ENCODE measurements at places on chromosomes 6 and 20.

DNA sequence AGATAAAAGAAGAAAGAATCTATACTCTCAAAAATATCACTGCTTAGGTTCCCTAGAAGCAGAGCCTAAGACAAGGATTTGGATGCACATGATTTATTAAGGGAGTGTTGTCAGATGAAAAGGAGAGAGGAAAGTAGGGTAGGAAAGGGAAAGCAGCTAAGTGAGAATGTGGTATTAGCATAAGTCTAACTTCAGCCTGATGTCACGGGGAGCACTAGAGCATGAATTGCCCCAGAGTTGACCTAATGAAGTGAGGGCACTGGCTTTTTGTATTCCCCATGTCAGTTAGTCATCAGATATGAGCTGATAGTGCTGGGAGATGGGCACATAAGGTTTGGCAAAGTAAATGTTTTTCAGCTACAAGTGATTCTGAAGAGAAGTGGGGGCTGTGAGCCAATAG, 129.0 kb upstream of the THEMIS start:
- no peak for DNase-seq

GRCh38 chr6:2969549-2969948, 1.8 kb downstream of the SERPINB6 start:
- DNase-seq, result no peak

GRCh38 chr20:47296950-47297349, 59.5 kb downstream of the ZMYND8 start:
- DNase-seq, result no peak

- no peak for DNase-seq
These were observed 205.3 kb downstream of the ADGRG6 start for GRCh38 chr6:142507065-142507464.

DNA sequence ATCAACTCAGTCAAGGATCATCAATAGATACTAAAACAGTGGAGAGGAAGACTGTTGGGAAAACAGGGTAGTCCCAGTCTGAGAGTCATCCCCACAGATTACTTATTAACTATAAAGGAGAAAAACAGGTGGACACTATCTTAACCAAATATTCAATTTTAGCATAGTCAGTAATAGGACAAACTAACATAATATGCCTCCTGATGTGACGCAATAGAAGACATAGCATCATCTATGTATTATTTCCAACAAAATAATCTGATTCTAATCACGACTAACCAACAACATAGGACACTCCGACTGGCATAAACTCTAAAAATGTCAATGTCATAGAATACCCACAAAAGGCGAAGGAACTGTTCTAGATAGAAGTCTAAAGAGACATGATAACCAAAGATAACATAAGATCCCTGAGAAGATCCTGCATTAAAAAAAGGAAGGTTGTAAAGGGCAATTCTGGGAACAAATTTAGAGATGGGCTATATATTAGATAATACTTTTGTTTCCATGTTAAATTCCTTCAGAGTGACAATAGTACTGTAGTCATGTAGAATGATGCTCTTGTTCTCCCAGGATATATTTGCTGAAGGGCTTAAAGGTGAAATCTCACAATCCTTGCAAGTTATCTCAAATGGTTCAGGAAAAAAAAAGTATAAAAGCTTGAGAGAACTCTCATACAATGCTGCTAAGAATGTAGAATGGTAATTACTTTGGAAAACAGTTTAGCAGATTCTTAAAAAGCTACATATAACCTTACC, 28.9 kb downstream of the ILRUN start:
- no peak for DNase-seq

GRCh38 chr6:114007516-114007915, 36.6 kb upstream of the HDAC2 start:
- DNase-seq, result no peak

- no peak for DNase-seq
These were observed 60.7 kb upstream of the ADGRG6 start for GRCh38 chr6:142241061-142241460.

- DNase-seq, result no peak
These were observed 8.6 kb upstream of the TRIB3 start for GRCh38 chr20:371755-372542.

DNA sequence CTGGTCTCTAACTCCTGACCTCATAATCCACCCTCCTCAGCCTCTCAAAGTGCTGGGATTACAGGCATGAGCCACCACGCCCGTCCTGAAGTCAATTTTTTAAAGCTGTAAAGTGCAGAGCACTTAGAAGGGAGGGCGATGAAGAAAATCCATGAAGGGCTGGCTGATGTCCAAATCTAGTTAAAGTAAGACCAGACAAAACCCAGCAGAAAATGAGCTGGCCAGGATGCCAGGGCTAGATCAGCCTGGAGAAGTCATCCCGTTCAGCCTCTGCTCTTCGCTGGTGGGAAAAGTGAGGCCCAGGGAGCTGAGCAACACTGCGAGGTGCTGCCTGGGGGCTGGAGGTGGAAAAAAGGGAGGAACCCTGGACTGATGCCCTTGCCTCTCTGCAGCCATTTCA, 3.1 kb downstream of the BPIFB4 start:
- DNase-seq, result no peak

DNA sequence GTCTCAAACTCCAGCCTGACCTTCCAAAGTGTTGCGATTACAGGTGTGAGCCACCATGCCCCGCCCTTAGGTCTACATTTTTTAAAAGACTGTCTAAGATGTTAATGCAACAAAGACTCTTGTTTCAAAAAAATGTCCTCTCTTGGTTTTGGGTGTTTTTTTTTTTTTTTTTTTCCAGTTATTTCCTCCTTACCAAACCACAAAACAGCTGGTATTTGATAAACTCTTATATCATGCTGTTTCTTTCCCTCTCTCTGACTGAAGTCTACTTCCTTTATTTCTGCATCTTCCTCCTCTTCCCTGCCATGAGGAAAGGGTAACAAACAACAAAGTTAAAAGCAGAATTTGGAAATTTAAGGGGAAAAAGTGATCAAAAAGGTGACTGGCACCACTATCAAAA, 21.2 kb downstream of the STK38 start:
- no peak for DNase-seq

- no peak for DNase-seq
These were observed 63.1 kb downstream of the ISM1 start for GRCh38 chr20:13283869-13284829.

All from naive thymus-derived CD8-positive, alpha-beta T cell (primary cell).